NCI-H1105 treated with DMSO at 0.1 percent for 48 hours (cell line): ENCODE measurements at places on chromosomes 7 and 10.
A peak's percentile ranks its signal among the peaks of the same experiment; 100 is the strongest.

GRCh38 chr10:19168584-19168983 lies 120.0 kb downstream of the MALRD1 start:
- no peak for DNase-seq

- no peak for DNase-seq
These were observed 49.6 kb downstream of the MPP7 start for GRCh38 chr10:28253169-28253785.

GRCh38 chr7:8217200-8218068 lies 44.5 kb downstream of the ICA1 start:
- DNase-seq = peak; percentile 88

DNA sequence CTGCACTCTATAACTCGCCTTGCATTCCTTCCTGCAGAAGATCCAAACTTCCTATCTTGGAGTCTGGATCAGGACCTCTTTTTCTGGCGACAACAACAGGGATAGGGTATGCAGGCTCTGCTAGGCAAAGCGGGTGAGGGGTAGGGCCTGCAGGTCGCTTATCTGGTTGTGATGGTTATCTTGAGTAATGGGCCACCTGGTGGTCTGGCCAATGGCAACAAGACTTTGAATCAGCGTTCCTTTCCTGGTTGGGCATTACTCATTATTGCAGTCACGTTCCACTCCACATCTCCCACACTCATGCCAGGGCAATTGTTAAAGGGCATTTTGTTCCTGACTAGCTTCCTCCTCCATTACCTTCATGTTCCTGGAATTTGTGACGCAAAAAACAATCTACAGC lies 48.4 kb upstream of the PLXDC2 start:
- no peak for DNase-seq

GRCh38 chr7:104040666-104041065 lies 51.2 kb upstream of the RELN start:
- peak; percentile 55 for DNase-seq

- DNase-seq = peak; percentile 50
These were observed 982 bp downstream of the COBL start for GRCh38 chr7:51315393-51316261.

- peak; percentile 7 for DNase-seq
These were observed 218.2 kb upstream of the PODXL start for GRCh38 chr7:131774419-131775220.

DNA sequence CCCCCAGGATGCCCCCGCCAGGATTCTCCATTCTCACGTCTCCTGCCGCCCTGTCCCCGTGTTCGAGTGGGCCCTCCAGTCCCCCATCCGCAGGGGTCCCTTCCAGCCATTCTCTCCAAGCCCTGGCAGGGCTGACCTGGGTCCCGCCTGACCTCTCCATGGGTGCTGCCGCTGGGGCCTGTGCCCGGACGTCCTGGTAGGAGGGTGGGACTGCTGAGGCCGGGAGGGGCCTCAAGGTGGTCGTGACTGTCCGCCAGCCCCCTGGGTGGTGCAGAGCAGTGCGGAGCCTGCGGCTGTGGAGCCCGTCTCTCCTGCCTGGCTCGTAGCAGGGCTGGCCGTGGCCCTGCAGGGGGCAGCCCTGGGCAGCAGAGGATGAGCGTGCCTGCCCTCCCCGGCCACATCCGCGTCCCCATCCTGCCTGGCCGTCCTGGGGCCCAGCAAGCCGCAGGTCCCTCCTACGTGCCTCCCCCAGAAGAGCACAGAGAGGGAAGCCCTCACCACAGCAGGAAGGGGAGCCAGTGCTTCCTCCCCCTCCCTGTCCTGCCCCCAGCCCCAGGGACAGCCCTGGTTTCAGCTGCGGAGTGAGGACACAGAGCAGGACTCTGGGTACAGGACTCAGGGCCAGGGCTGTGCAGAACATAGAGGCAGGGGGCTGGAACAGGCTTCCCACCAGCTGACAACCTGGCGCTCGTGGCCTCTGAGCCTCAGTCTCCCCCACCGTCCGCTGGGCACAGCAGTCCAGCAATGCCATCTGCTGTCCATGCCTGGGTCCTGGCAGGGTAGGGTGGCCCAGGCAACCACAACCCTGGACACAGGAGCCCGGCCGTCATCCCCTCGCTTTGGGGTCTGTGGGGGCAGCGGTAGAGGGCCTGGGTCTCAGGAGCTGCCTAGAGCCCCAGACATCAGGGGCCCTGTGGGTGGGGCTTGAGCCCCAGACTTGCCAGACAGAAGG lies 1.5 kb upstream of the GRIFIN start:
- DNase-seq = peak; percentile 5

DNA sequence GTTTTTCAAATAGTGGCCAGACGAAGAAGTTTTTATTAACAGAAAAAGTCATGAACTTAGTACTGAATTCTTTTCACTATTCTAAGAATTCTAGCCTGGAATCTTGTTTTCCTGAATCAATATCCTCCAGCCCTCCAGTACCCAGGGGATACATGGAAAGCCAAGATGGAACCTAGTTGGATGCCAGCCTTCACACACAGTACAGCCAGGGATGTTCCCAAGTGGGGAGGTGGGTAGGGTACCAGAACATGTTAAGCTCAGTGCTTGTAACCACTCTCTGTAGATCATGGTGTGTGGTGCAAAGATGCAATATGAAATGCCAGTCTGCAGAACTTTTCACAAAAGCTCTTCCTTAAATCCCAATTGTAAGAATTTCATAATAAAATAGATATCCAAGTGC lies 128.0 kb downstream of the POU6F2 start:
- DNase-seq = no peak

DNA sequence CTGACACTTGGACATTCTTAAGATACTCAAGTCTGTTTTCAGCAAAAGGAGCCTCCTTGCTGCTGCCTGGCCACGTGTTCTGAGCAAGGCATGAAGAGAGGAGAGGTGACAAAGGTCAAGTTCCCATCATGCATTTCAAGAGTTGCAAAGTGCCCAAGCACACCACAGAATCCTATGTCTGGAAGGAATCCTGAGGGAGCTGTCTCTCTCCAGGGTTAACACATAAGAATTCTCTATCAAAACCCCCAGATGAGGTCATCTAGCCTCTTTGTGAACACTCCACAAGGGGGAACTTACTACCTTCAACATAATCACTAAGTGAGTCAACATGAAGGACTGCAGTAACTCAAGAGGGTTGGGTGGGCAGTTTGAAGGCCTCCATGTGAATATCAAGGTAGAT lies 155.5 kb downstream of the RNF216 start:
- DNase-seq = no peak

DNA sequence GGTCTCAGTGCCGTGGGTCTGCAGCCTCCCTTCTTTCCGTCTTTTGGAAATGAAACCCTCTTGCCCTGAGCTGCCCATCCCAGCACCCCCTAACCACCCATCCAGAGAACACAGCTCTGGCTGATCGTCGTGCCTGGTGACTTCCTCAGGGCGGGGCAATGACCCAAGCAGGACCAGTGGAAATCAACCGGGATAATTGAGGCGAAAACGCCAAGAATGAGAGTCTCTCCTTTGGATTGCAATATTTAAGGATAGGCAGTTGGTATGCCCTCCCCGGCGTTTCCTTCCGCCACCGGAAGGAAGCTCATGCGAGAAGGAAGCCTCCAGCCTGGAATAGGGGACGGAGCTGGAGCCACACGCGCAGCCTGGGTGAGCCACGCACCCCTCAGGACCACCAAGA lies 73.7 kb upstream of the PFKP start:
- no peak for DNase-seq

DNA sequence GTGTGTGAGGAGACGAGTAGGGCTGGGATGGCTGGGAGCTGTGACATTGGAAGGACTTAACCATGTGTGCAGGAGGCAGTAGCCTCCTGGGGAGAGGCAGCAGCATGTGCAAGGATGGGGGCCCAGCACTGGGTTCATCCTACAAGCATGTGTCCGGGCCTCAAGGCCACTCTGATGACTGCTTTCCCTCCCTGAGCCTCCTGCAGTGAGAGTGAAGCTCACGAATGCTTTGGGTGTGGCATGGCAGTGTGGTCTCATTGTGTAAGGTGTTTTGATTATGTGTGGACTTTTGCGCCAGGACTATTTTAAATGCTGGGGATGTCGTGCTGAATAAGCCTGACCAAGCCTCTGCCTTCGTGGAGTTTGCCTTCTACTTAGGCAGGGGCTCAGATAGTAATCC lies 122.0 kb upstream of the INSYN2A start:
- DNase-seq = no peak

DNA sequence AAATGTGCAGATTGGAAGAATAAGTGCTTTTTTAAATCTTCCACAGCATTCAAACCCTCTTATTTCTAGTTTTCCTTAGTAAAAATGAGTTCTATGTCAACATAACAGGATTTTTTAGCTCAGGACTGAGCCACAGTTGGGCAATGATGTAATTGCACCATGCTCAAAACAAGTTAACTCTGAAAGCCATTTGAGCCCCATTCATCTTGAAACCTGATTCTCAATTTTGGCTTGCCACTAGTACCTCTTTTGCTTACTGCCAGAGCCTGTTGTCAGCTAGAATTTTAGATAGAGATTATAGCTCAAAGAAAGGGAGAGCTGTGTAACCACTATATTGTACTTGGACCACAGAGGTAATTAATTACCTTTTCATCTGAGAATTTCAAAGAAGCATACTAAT lies 1028.5 kb upstream of the PHF14 start:
- peak; percentile 89 for DNase-seq

GRCh38 chr10:121188005-121188404 lies 336.8 kb downstream of the WDR11 start:
- no peak for DNase-seq

- no peak for DNase-seq
These were observed 135.1 kb upstream of the TRIM24 start for GRCh38 chr7:138324941-138325340.

DNA sequence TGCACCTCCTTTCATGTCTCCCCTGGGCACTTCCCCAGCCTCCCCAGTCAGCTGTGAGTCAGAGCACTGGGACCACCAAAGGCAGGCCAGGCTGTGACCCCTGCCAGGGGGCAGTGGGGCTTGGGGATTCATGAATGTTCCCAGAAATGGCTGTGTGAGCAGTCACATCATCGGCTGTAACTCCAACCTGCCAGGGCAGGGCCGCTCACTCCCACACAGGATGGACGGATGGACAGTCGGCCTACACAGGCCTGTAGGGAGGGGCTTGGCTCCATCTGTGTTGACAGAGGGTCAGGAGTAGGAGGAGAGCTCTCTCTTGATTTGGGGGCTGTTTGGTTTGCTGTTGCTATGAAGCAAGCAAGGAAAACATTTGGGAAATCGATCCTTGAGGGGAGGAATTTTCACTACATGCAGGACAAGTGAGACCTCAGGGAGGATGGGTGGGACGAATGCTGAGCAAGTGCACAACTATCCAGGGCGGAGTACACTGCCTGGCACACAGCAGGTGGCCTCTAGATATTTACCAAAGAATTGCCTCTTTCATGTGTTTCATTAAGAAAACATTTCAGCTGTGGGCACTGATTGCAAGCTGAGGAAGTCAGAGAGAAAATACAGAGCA lies 2.9 kb upstream of the IGFBP1 start:
- no peak for DNase-seq

- no peak for DNase-seq
These were observed 11.0 kb downstream of the TMEM184A start for GRCh38 chr7:1544896-1545416.

- DNase-seq = no peak
These were observed 72.8 kb upstream of the CACUL1 start for GRCh38 chr10:118827466-118828155.

- DNase-seq = no peak
These were observed 93.3 kb downstream of the ZNF777 start for GRCh38 chr7:149367418-149368180.

DNA sequence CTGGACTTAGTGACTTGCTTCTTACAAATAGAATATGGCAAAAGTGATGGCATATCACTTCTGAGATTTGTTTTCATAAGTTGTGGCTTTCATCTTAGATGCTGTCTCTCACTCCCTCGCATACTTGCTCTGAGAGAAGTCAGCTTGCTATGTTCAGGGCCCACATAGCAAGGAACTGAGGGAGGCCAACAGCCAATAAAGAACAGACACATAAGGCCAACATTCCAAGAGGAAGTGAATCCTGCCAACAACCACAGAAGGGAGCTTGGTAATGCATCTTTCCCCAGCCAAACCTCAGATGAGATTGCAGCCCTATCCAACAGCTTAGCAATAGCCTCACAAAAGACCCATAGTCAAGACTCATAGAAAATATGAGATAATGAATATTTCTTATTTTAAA lies 39.2 kb upstream of the DMTF1 start:
- no peak for DNase-seq

GRCh38 chr10:60896810-60897209 lies 47.2 kb downstream of the RHOBTB1 start:
- DNase-seq = no peak

GRCh38 chr7:158947627-158948026 lies 91.3 kb downstream of the DYNC2I1 start:
- DNase-seq = no peak

- no peak for DNase-seq
These were observed 52.6 kb downstream of the ITGB1 start for GRCh38 chr10:32905466-32905865.

- DNase-seq = no peak
These were observed 562 bp downstream of the NUB1 start for GRCh38 chr7:151342102-151342646.

GRCh38 chr10:131920151-131920550 lies 19.3 kb downstream of the PPP2R2D start:
- no peak for DNase-seq

- no peak for DNase-seq
These were observed 73.6 kb downstream of the ABCA13 start for GRCh38 chr7:48244864-48245271.

DNA sequence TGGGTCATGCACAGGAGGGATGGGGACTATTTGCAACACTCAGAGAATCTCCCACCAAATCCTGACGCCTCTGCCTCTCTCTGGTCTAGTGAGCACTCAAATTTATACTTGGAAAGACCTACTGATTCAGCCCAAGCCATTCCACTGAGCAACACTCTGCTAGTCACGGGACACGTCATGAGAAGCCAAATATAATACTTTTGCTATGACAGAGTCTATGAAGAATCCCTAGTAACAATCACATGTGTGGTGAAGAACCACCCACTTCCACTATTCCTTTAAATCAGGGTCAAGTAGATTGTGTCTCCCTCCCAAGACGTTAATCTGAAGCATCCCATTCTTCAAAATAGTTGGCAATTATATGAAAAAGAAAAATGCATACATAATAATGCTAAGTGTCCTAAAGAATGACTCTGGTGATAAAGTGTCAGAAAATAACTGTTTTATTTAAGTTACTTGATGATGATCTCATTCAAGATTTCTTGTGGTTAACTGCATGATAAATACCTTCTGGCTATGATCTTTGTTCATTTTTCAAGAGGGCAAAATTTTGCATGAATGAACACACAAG lies 28.5 kb downstream of the CHCHD3 start:
- DNase-seq = no peak

- peak; percentile 39 for DNase-seq
These were observed 98.7 kb downstream of the POLL start for GRCh38 chr10:101489355-101489754.
